Dorsolateral prefrontal cortex (tissue), 122 donors: ENCODE measurements at places on chromosomes 4 and X. TPM values are rescaled to one million over a fixed set of nuclear protein-coding genes. Genes with fewer than 3 reads are reported as not detected.

- no peak for DNase-seq
Measured at GRCh38 chrX:16199343-16199742, 32.1 kb downstream of the MAGEB17 start.

GRCh38 chr4:48197643-48198237 is 63.7 kb upstream of the TXK start:
- DNase-seq: no peak

GRCh38 chrX:68840256-68840655 is 11.4 kb downstream of the EFNB1 start:
- no peak for DNase-seq

NAA11 gene
- not detected for total RNA-seq

- no peak for DNase-seq
Measured at GRCh38 chr4:55178226-55179005, 53.0 kb upstream of the KDR start.

GRCh38 chrX:136200466-136200865 is 50.7 kb downstream of the MAP7D3 start:
- DNase-seq: no peak
